Hematopoietic multipotent progenitor cell treated with erythropoietin and hydrocortisone succinate and interleukin-3 and kit ligand, for 6 days (in vitro differentiated cells): ENCODE measurements at places on chromosomes 3 and 15.
A peak's percentile ranks its signal among the peaks of the same experiment; 100 is the strongest.

DNA sequence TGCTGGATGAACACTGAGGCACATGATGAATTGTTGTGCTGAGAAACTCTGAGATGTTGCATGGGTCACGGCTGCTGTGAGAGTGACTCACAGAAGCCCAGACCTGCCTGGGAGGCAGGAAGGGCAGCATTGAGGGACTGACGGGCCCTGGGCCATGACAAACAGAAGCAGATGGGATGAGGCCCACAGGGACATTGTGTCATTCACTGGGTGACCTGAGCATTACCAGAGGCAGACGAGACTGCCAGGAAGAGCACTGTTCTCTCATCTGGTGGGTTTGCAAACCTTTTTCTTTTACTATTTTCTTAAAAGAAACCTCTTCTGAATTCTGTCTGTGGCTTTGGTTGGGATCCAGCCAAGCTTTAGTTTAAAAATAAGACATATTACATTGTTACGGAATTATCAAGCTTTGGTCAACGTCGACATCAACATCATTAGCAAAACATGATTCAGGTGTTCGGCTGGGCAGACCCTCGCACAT is 67.8 kb downstream of the BDH1 start:
- DNase-seq = no peak

DNA sequence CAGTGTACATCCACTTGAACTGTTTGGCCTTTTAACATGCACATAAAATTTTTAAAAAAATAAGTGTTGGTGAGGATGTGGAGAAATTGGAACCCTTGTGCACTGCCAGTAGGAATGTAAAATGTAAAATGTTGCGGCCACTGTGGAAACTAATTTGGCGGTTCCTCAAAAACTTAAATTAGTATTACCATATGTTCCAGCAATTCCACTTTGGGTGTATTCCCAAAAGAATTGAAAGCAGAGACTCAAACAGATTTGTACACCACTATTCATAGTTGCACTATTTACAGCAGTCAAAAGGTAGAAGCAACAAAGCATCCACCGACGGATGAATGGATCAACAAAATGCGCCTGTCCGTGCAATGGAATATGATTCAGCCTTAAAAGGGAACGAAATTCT is 55.2 kb upstream of the SEC61A1 start:
- DNase-seq = no peak

GRCh38 chr3:176328198-176328597 is 869.1 kb downstream of the TBL1XR1 start:
- DNase-seq = no peak

- peak; percentile 59 for DNase-seq
Observed at GRCh38 chr3:100709842-100710260, 557 bp downstream of the TFG start.

- no peak for DNase-seq
Observed at GRCh38 chr15:99408236-99409096, 157.2 kb downstream of the LRRC28 start.

- no peak for DNase-seq
Observed at GRCh38 chr15:69600556-69601085, 148.0 kb downstream of the RPLP1 start.

DNA sequence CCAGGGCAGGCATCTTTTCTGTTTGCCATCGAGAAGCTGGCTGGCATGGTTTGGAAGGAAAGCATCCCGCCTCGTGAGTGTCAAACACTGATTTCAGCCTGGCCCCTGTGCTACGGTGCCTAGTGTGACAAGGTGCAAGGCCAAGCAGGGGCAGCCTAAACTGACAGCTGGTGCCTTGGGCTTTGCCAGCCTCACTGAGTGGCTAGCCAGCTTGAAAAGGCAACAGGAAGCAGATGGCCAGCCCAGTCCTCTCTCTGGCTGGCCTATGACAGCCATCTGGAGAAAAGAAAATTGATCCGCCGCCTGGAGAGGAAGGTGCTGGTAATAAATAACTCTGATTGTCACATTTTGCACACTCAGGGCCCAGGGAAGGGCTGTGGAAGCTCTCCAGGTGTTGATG is 52.2 kb downstream of the C3orf85 start:
- no peak for DNase-seq

- DNase-seq = no peak
Observed at GRCh38 chr15:49815950-49816349, 195.1 kb downstream of the DTWD1 start.

DNA sequence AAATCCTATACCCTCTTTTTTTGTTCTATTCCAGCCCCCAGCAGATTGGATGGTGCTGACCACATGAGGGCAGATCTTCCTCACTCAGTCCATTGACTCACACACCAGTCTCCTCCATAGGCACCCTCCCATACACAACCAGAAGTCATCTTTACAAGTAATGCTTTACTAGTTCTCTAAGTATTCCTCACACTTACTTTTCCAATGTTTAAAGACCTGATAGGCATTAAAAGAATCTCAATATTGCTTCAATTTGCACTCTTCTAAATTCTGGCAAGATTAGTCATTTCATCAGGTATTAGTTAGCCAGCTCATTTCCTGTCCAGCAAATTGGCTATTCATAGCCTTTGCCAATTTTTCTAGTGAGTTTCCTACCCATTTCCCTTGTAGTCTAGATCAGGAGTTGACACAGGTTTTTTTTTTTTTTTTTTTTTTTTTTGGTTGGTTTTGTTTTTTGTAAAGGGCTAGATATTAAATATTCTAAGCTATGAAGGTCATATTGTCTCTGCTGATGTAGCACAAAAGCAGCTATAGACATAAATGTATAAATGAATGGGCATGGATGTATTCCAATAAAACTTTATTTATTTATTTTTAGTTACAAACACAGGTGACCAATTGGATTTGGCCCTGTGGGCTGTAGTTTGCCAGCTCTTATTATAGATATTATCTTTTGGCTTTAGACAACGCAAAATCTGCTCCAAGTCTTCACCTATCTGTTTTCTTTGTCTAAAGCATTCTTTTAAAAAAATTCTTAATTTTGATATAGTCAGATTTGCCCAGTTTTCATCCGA is 76.1 kb downstream of the ABHD5 start:
- DNase-seq = no peak

- DNase-seq = peak; percentile 47
Observed at GRCh38 chr3:198071602-198072287, 111.7 kb downstream of the LMLN start.

DNA sequence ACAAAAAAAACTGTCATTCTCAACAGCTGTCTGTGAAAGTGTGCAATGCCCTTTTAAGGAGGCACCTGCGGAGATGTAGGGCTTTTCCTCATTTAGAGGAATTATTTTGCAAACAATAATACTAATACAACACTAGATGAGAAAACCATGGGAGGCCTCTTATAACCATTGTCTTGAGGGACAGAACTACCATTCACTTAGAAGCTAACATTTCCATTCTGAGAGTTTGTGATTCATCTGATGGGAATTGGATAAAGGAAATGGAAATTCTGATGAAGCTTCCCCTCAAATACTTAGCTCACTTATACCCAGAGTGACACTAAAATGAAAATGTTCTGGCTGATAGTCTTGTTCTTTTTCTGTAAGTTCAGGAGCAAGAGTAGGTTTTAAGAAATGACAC is 147.7 kb downstream of the CADPS start:
- DNase-seq = no peak

- no peak for DNase-seq
Observed at GRCh38 chr3:126811530-126811929, 107.5 kb downstream of the CHCHD6 start.

DNA sequence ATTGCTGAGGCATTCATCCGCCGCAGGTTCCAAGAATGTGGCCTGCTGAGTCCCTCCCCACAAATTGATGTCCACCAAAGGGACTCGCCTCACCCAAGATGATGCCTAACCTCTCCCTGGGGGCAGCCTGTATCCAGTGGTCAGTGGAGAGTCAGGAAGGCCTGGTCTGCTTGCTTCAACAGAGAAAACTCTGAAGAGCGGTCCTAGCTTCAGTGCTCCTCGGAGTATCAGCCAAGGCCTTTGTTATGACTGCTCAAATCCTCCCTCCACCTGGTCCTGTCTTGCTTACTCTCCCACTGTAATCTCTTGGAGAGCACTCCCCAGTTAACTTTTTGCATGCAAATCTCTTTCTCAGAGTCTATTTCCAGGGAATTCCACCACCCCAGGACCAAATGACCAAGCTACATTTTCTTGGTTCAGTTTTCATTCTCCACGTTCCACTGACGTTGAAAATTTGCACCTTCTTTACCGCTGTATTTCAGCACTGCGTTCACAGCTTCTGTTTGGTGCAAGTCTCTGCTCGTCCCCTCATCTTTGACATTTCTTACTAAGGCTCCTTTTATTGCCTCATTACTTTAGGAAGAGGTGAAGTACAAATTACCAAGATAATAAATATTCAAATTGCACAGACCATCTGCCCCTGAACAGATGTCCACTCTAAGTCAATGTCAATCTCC is 22.3 kb downstream of the CMTM7 start:
- DNase-seq = no peak

- DNase-seq = no peak
Observed at GRCh38 chr15:66961407-66961884, 104.0 kb upstream of the SMAD3 start.

GRCh38 chr3:278300-279064 is 81.9 kb downstream of the CHL1 start:
- DNase-seq = no peak

DNA sequence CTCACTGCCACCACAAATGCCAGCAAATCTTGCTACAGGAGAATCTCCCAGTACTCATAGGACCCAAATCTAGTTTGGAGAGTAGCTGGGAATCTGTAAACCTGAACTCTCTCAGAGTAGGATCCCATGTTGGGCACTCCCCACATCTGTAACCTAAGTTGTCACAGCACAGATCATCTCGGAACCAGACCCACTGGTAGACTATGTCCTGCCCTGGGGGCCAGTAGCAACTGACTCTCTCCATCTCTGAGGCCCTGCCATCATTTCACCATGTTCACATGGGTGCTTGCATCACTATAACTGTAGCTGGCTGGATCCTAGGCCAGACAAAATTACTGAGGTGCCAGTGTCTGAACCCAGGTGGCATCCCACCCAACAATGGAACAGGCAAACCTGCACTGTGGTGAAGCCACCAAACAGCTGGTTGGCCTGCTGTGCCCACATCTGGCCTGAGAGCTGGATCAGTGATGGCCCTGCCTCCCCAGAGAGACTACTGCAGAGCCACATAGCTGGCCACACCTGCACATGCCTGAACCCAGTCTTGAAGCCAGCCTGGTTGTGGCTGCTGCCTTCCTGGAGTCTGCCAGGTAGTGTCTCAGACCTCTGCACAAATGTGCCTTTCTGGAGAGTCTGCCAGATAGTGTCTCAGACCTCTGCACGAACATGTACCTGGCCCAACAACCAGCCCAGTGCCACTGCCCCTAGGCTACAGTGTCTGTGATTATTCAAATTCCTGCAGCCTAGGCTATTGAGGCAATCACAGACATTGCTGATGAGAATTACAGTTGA is 82.0 kb downstream of the ISL2 start:
- no peak for DNase-seq
